NCI-H748 treated with DMSO at 0.1 percent for 48 hours (cell line): ENCODE measurements at places on chromosomes 6 and 20.

GRCh38 chr6:28772480-28773381 lies 151.1 kb downstream of the TRIM27 start:
- no peak for DNase-seq

- DNase-seq: no peak
These were observed 107.2 kb upstream of the CENPW start for GRCh38 chr6:126232671-126233070.

- DNase-seq: no peak
These were observed 1.3 kb downstream of the CDYL start for GRCh38 chr6:4777394-4777935.

GRCh38 chr6:169707772-169708171 lies 5.8 kb downstream of the C6orf120 start:
- no peak for DNase-seq

DNA sequence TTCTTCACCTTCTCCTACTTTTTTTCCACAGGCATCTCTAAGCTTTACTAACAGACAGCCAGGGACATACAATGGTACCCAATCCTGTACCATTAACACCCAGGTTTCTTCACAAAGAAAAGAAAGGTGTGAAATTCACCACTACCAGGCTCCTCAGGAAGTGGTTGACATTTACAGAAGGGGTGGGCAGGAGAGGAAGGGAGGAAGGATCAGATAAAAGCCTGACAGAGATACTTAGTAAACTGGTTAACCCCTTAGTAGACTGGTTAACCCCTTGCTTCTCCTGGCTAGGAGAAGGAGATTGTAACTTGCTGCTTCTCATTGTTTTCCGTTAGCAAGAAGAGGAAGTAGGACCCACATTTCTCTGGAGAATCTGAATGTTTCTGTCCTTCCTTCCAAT lies 7.2 kb downstream of the SAMD3 start:
- DNase-seq: no peak

- DNase-seq: peak; percentile 42
These were observed 9.9 kb upstream of the BAK1 start for GRCh38 chr6:33589731-33590530.

- no peak for DNase-seq
These were observed 43.5 kb upstream of the SLC9A8 start for GRCh38 chr20:49769048-49769581.

DNA sequence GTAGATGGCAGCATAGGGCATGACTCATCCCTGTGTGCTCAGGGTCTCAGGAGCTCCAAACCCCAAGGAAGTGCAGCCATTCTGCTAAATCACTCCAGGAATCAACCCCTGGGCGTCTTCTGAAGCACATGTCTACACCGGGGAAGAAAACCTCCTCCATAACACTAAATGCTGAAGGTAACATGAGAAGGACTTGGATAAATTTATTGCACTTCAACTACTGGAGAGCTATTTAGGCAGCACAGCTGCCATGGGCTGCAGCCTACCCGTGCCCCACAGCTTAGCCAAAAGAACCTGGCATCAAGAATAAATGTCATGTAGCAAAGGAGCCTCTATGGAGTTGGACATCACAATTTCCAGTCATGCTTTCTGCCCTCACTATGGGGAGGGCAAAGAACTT lies 152.4 kb upstream of the PROKR2 start:
- no peak for DNase-seq

DNA sequence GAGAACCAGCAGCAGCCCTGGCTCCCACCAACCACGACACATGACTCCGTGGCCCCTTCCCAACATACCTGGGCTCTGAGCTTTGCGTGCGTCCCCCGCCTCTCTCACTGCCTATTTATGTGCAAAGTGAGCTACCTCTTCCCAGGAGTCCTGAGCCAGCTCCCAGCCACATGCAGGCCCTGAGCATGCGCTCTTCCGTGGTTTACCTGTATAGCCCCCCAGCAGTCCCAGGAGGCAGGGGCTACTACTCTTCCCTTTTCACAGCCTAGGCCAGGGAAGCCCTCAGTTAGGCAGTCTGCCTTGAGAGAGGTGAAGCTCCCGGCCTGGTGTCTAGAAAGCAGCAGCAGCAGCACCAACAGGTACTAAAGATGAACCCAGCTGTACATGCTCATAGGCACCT lies 114.8 kb upstream of the CDYL start:
- DNase-seq: no peak

- DNase-seq: no peak
These were observed 971 bp downstream of the RBCK1 start for GRCh38 chr20:408843-409696.

- no peak for DNase-seq
These were observed 123.2 kb downstream of the DLL1 start for GRCh38 chr6:170167657-170168159.

GRCh38 chr20:4896119-4896702 lies 105.1 kb downstream of the SLC23A2 start:
- no peak for DNase-seq

- no peak for DNase-seq
These were observed 523 bp downstream of the MRPS10 start for GRCh38 chr6:42217157-42217518.

- DNase-seq: peak; percentile 71
These were observed 7.3 kb upstream of the CGA start for GRCh38 chr6:87102151-87102621.

DNA sequence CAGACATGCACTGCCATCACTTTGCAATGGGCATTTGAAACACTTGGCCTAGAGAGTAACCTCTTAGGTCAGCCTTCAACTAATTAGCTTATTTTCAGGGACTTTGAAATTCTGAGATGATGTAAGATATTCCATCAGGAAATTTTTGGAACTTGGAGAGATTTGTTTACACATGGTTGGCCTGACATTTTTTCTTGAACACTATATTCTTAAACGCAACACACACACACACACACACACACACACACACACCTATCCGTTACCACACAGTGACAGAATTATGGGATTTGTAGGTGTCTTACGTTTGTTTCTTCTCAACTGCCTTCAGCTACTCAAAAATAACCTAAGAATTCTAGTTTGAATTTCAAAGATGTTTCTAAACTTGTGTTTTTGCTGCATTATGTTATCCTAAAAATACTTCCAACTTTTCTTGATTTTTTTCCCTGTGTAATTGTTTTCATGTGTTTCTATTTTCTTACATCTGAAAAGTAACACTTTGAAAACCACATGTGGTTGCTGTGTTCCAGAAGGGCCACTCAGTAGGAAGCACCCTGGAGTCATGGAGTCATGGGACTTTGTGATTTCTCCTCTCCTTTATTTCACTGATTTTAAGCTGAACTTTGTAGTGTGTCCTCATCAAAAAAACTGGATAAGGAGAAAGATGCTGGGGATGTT lies 31.9 kb downstream of the MARCKS start:
- DNase-seq: no peak

DNA sequence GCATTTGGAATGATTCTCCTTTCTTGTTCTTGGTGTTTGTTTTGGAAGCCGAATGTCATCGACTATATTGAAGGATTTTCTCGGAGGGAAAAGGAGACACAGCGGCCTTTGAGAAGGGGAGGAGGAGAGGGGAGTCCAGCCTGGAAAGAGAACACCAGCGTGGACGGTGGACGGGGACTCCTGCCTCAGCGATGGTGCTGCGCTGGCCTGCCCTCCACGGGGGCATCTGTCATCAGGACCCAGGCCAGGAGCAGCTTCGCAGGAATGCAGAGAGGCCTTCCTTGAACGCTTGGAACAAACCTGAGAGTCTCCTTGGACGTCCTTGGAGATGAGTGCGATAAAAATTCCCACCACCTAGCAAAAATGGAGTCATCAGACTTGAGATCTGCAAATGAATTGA lies 8.3 kb upstream of the C6orf118 start:
- DNase-seq: no peak
